ENCODE measurements at places on chromosomes 3 and 15.

GRCh38 chr15:64623347-64623996 is 151.9 kb downstream of the RBPMS2 start:
- no peak for DNase-seq

DNA sequence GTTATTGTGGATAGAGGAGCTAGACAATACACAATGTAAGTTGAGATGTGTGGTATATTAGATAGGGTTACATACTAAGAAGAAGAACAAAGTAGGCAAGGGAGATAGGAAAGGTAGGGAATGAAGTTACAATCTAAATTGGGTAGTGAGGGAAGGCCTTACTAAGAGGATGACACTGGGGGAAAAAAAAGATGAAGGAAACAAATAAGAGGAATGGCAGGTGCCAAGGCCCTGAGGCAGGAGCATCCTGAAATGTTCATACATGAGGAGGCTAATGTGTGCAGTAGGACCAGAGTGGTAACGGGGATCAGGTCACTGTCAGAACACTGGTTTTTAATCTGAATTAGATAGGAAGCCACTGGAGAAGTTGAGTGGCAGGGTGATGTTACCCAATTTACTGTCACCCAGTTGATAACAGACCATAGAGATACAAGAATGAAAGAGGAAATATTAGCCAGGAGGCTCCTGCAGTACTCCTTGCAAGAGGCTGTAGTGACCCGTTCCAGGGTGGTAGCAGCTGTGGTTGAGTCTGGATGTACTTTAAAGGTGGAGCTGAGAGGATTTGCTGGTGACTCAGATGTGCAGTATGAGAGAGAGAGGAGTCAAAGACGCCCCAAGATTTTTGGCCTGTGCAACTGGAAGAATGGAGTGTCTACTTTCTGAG is 14.4 kb downstream of the RTP1 start:
- peak; percentile 63 for DNase-seq

DNA sequence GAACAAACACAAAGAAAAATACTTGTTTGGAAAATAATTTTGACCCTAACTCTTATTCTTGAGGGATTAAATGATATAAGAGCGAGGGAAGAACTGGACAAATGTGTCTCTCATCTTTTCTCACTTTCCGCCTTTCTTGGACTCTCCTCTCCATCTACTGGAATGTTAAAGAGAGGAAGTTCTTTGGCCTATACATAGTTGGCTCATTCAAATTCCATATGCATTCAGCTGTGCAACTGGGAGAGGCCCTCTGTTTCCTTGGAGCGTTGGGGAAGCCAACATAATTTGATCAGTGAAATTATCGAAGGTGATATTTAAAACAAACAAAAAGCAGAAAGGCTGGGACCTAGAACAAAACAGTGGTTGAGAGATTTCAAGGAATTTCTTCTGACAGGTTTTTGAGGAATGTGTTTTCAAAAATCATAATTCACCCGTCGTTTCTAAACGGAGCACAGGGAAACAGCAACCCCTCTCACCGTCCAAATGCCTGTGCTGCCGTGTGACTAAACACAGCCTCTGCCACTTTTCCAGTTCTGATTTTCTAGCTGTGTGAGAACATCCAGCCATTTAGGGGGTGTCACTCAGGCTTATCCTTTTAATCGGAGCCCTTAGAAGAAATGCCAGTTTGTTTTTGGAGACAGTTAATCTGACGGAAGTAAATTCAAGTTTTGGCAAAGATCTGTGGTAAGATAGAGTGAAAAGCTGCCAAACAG is 489.9 kb downstream of the SOX2 start:
- DNase-seq = no peak

GRCh38 chr15:54099010-54099409 is 120.8 kb downstream of the UNC13C start:
- no peak for DNase-seq

DNA sequence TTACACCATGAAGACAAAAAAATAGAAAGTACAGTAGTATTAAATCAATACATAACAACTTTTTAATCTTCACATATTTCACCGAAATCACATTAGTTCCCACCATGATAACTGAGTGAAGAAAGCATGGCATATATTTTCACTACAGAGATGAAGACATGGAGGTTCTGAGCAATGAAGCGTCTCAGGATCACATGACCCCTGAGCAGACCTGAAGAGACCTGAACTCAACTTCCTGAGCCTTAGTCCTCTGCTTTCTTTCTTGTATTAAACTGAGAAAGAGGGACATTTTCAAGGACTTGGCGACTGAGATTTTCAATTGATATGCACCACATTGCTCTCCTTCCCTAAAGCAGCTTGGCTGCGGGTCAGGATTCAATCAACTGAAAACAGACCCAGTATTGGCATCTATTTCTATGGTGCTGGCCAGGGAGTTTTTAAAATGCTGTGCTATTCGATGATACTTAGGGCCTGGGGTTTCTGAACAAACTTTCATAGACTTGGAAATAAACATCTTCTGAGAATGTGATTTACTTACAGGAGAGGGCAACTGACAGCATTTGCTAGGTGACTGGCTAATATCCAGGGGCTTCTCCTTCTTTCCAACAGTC is 165.1 kb downstream of the LSAMP start:
- DNase-seq = no peak

GRCh38 chr3:197003461-197004385 is 25.9 kb downstream of the MELTF start:
- DNase-seq = no peak

DNA sequence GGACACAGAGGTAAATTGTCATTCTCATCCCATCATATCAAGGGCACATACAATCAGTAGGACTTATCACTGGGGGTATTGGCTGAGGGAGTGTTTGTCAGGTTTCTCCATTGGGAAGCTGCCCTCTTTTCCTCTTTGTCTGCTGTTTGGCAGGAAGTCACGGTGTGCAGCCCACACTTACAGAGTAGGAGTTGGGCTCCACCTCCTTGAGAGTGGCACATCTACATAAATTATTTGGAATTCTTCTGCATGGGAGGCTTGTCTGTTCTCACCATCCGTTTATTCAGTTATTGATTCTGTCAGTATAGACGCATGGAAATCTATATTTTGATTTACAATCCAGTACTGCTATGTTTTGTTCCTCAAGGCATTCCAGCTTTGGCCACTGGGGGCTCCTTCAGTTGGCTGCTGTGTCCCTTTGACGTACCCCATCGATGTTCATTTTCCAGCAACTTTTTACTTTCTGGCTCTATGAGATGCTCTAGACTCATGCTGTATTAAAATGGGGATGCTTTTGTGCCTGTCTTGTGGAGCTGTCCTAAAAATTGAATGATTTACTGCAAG is 200.3 kb downstream of the SLCO3A1 start:
- no peak for DNase-seq

- no peak for DNase-seq
These were observed 106.8 kb upstream of the SLC6A11 start for GRCh38 chr3:10709110-10709781.

DNA sequence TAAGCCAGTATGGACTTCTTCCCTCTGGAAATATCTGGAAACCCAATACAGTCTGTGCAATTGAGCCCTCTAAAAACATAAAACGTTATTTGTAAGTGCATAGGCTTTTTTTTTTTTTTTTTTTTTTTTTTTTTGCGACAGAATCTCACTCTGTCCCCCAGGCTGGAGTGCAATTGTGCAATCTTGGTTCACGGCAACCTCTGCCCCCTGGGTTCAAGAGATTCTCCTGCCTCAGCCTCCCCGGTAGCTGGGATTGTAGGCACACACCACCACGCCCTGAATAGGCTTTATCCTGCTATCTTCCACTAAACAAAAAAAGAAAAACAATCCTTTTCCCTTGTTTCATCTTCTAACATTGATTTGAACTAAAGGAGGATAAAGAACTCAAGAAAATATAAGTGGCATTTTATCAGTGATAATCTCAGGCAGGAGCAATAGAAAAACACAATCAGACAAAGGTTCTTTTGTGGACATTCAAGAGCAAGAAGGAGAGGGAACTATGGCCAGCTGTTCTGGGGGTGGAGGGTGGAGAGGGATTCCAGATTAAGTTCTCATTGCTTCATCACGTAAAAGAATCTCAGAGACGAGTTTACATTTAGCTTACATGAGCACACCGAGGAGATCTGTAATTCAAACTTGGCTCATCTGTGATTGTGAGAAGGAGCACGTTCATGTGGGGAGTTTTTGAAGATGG is 68.6 kb downstream of the ITGB5 start:
- DNase-seq = no peak

GRCh38 chr3:181264486-181264885 is 274.9 kb upstream of the DNAJC19 start:
- no peak for DNase-seq

DNA sequence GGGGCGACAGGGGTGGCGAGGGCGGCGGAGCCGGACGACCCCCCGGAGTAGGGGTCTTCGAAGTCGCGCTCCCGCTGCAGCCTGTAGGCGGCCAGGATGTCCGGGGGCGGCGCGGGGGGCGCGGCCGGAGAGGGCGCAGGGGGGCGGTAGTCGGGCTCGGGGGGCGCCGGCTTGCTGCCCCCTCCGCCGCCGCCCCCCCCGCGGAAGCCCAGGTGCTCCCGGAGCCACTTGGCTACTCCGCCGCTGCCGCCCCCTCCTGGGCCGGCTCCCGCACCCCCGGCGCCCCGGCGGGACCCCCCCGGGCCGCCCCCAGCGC is 230 bp downstream of the SHF start:
- no peak for DNase-seq

GRCh38 chr3:46354984-46355383 is 1.1 kb downstream of the CCR2 start:
- DNase-seq = no peak

DNA sequence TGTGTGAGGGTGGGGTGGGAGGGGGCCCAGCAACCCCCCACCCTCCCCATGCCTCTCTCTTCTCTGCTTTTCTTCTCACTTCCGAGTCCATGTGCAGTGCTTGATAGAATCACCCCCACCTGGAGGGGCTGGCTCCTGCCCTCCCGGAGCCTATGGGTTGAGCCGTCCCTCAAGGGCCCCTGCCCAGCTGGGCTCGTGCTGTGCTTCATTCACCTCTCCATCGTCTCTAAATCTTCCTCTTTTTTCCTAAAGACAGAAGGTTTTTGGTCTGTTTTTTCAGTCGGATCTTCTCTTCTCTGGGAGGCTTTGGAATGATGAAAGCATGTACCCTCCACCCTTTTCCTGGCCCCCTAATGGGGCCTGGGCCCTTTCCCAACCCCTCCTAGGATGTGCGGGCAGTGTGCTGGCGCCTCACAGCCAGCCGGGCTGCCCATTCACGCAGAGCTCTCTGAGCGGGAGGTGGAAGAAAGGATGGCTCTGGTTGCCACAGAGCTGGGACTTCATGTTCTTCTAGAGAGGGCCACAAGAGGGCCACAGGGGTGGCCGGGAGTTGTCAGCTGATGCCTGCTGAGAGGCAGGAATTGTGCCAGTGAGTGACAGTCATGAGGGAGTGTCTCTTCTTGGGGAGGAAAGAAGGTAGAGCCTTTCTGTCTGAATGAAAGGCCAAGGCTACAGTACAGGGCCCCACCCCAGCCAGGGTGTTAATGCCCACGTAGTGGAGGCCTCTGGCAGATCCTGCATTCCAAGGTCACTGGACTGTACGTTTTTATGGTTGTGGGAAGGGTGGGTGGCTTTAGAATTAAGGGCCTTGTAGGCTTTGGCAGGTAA is 8.1 kb downstream of the FAM131A start:
- peak; percentile 33 for DNase-seq

GRCh38 chr3:15797642-15798303 is at the start of gene ANKRD28:
Gene ANKRD28, minus strand, starts transcription at chr3:15797979. Its CDS starts 1,458 bp downstream, at chr3:15796521.
- peak; percentile 89 for DNase-seq

DNA sequence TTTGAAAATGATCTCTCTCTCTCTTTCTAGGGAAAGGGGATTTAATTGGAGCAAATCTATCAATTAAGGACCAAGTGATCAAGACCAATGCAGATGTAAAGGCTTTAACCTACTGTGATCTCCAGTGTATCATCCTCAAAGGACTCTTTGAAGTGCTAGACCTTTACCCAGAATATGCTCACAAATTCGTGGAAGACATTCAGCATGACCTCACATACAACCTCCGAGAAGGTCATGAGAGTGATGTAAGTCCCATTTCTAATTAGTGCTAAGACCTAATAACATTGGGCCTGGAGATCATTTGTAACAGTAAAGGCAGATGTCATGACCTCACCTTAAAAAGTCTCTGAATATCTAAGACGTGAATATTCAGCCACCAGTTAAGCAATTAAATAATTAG is 308.4 kb downstream of the KCNH8 start:
- no peak for DNase-seq

GRCh38 chr15:62495670-62496614 is 330.9 kb upstream of the C2CD4B start:
- peak; percentile 84 for DNase-seq

GRCh38 chr15:63447017-63447676 is 57.2 kb upstream of the USP3 start:
- no peak for DNase-seq

DNA sequence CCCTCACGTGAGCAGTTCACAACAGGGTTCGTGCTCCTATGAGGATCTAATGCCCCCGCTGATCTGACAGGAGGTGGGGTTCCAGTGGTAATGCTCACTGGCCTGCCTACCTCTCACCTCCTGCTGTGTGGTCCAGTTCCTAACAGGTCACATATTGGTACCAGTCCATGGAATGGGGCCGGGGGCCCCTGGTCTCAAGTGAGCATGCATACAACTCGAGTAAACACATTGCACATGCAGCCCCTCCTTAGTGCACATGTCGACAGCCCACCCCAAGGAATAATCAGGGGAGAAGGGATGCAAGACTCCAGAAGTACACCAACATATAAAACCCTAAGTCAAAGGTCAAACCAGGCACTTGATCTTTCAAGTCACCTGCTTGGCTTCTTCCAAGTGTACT is 127.0 kb downstream of the TP63 start:
- no peak for DNase-seq

- DNase-seq = peak; percentile 15
These were observed at the start of gene PAQR5 for GRCh38 chr15:69298697-69299441. Gene PAQR5, plus strand, starts transcription at chr15:69298912. Its CDS starts 61,169 bp downstream, at chr15:69360081.

GRCh38 chr3:50815844-50816243 is 141.1 kb downstream of the DOCK3 start:
- DNase-seq = no peak

- DNase-seq = no peak
These were observed 6.6 kb downstream of the KLF15 start for GRCh38 chr3:126350502-126351085.

Measured in NCI-H226 (cell line).